ENCODE measurements at places on chromosomes 7 and 10.
A peak's percentile ranks its signal among the peaks of the same experiment; 100 is the strongest.

DNA sequence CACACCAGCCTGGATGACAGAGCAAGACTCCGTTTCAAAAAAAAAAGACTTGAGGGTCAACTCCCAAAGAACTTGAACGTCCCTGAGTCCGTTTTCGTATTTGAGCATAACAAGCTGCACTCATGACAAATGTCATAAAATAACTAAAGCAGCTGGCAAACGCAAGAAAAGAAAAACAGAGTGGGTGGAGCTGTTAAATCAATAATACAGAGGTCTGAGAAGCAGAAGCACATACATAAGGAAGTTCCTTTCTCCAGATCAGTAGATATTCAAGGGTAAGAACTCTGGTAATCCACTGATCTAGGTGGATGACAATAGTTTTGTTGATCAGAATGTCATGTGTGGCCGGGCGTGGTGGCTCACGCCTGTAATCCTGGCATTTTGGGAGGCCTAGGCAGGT is 150.1 kb downstream of the FAM107B start:
- DNase-seq: no peak

GRCh38 chr7:50717181-50717580 is 65.5 kb downstream of the GRB10 start:
- DNase-seq: no peak

GRCh38 chr10:93062514-93063143 is 2.0 kb downstream of the CYP26C1 start:
- no peak for DNase-seq

- DNase-seq: no peak
Observed at GRCh38 chr10:36349445-36350078, 707.5 kb upstream of the FZD8 start.

DNA sequence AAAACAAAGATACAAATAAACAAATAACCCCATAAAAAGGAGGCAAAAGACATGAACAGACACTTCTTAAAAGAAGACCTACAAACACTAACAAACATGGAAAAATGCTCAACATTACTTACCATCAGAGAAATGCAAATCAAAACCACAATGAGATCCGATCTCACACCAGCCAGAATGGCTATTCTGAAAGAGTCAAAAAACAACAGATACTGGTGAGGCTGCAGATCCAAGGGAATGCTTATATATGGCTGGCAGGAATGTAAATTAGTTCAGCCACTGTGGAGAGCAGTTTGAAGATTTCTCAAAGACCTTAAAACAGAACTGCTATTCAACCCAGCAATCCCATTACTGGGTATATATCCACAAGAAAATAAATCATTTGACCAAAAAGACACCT is 80.4 kb upstream of the NRP1 start:
- no peak for DNase-seq

- peak; percentile 5 for DNase-seq
Observed at GRCh38 chr7:934469-935163, 19.9 kb downstream of the ADAP1 start.

GRCh38 chr7:99143853-99144672 is at the start of gene SMURF1:
Gene SMURF1 (minus strand): TSS chr7:99144108. CDS start chr7:99143780, 328 bp downstream.
- DNase-seq: peak; percentile 75

DNA sequence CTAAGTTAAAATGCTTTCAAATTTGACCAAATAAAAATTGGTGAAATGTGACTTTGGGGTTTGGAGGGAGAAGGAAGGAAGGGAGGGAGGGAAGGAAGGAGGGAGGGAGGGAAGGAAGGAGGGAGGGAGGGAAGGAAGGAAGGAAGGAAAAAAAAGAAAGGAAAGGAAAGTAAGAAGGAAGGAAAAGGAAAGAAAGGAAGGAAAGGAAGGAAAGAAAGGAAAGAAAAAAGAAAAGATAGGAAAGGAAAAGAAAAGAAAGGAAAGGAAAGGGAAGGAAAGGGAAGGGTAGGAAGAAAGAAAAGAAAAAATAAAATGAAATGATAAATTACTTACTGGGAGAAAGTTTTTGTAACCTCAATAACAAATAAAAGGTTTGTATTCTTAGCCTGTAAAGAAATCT is 24.1 kb upstream of the GGCT start:
- no peak for DNase-seq

- no peak for DNase-seq
Observed at GRCh38 chr7:7249814-7250213, 67.5 kb downstream of the C1GALT1 start.

GRCh38 chr7:28036696-28037095 is 143.9 kb downstream of the JAZF1 start:
- DNase-seq: no peak

GRCh38 chr7:50657341-50657873 is 92.2 kb upstream of the DDC start:
- no peak for DNase-seq

DNA sequence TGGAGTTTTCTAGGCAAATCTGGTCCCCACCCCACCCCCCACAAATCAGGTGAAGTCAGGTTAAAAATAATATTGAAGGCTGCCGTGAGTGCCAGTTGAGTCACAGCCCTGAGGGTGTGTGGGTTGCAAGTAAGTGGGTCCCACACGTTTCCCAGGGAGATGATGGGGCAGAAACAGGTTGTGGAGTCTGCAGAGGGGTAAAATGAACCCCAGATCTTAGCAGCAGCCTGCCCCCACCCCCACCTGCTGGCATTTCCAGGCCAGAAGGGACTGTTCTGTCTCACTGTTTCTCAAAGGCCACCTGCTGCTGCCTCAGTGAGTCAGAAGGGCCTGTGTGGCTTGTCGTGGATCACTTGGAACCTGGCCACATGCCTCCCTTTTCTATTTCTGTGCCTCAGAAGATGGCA is 59.8 kb upstream of the SMNDC1 start:
- DNase-seq: no peak

GRCh38 chr7:47228386-47229014 is 353.4 kb downstream of the TNS3 start:
- DNase-seq: no peak

DNA sequence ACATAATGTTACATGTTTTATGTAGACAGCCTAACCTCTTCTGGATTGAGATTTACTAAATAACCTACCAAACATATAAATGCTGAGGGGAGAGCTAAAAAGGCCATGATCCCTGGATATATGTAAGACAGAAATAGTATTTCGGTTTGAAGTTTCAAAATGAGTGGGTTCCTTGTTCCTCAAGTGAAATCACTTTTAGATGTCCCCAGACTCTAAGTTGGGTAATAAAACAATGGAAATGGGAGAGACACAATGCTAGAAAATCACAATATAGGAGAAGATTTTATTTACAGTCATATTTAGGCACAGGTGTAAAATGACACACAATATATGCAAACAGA is 56.5 kb downstream of the SHTN1 start:
- no peak for DNase-seq
